ENCODE measurements at places on chromosomes 7 and 10.

DNA sequence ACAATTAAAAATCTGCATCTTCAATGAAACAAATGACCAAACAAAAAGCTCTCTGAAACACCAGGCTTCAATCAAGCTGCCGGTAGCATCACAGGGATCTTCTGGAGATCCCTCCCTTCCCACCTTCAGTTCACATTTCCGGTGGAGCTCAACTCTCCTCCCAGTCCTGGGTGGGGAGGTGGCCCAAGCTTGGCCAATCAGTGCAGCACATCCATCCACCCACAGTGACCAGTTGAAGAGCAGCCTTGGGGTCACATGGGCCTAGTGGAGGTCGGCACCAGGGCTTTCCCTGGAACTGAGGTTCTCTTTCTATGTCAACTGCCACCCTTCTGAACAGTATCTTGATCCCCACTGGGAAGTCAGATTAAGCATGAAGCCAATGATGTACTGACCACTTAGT lies 620.1 kb upstream of the MGMT start:
- no peak for DNase-seq

GRCh38 chr7:19090526-19090925 lies 26.9 kb downstream of the TWIST1 start:
- DNase-seq: no peak

GRCh38 chr7:140702774-140703173 lies 6.3 kb downstream of the NDUFB2 start:
- DNase-seq: no peak

DNA sequence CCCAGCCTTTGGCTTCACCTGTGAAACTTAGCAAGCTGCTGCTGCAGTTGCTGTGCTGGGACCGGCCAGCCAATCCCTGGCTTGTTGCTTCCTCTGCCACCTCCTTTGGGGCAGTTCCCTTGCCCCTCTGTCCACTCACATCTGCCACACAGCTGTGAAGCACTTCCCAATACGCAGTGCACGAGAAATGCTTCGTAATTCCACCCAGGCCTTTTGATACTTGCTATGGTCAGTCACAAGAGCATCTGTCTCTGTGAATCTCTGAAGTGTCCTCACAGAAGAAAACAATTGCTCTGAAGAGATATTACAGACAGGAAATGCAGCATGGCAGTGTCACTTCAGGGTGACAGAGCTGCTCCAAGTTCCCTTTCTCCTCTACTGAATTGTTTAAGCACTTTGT lies 208.5 kb downstream of the PTEN start:
- no peak for DNase-seq

DNA sequence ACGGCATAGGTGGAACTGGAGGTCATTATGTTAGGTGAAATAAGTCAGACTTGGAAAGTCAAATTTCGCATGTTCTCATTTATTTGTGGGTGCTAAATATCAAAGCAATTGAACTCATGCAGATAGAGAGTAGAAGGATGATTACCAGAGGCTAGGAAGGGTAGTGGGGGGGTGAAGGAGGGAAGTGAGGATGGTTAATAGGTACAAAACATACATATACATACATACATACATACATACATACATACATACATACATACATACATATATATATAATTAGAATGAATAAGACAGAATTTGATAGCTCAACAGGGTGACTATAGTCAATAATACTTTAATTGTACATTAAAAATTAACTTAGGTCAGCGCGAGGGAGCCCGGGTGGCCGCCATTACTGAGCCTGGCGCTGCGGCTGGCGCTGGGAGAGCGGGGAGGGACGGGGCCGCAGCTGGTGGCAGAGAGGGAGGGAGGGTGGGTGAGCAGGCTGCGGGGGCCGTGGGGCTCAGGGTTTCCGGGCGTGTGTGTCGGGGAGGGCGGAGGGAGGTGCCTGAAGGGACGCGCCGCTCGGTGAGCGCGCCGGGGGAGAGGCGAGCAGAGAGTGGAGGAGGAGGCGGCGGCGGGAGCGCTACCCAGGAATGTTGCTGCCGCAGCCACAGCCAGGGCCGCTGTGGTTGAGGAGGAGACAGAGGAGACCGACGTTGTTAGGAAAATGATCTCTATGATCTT lies 85.8 kb upstream of the EGFR start:
- DNase-seq: no peak

DNA sequence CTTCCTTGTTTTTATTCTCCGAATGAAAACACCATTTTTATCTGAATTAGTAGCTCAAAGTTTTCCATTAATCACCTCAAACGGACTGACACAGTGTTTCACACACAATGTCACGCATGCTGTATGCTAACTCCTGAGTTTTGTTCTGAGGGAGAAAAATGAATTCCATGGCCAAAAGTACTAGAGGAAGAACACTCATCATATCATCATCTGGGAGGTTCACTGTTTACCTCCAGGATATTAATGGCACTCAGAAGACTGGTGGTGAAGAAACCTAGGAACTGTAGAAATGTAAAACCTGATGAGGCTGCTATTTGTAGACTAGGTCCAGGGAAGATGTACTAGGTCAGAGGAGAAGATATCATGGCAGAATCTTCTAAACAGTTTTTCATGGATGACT lies 395.6 kb upstream of the ETV1 start:
- DNase-seq: no peak

GRCh38 chr7:29564496-29565223 lies 1.0 kb downstream of the PRR15 start:
- peak; percentile 24 for DNase-seq

DNA sequence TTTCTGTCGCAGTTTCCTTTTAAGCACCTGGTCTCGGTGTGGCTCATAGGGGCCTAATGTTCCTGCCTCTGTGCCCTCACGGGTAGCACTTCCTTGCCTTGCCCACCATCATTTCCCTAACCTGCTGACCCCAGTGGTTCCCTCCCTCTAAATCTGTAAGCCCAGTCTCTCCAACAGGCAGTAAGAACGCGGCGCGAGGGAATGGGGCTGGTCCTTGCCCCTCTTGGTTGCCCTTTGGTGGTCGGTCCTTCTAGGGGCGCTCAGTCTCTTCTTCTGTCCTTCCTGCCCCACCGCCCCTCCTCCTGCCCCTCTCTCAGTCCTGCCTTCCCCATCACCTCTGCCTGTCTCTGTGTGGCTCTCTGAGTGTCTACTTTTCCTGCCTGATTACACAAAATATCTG lies 21.2 kb downstream of the EMX2 start:
- no peak for DNase-seq

GRCh38 chr7:129189661-129190310 lies 1.4 kb downstream of the SMO start:
- no peak for DNase-seq

DNA sequence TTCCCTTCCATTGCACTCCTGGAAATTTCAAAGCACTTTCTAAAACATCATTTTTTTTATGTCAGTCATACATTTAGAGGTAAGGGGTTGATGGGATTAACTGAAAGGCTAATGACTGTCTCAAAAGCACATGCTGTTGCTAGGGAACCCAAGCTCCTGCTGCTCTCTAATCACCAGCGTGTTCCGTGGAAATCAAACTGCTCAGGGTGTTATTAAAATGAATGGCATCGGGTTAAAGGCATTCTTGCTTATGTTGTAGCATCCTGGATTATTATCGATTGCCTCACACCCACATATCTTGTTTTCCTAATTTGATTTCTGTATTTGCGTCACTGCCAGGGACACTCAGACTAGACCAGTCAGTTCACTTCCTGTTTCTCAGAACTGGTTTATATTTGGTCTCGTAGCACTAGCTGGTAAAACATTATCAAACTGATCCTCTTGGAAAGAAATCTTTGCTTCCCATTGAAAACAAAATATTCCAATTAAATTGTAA lies 216.5 kb upstream of the MKLN1 start:
- peak; percentile 11 for DNase-seq

GRCh38 chr7:123633553-123633952 lies 22.1 kb upstream of the LMOD2 start:
- DNase-seq: no peak

GRCh38 chr7:11369696-11370095 lies 396.0 kb downstream of the PHF14 start:
- no peak for DNase-seq

DNA sequence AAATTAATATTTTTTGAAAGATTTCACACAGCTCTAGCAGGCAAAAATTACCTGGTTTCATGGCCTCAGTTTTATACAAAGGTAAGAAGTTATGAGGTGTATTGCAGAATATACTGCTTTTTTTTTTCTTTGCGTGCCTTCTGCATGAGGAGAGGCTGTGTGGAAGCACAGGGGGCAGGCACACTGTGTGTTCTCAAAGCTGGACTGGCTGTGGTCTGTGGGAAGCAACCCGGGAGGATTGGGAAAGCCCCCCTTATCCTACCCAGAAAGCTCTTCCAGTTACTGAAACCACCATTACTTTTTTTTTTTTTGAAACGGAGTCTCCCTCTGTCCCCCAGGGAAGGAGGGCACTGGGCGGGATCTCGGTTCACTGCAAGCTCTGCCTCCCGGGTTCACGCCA lies 25.0 kb downstream of the ADARB2 start:
- DNase-seq: no peak

- DNase-seq: no peak
Measured at GRCh38 chr7:157908006-157908782, 571.4 kb downstream of the DNAJB6 start.

DNA sequence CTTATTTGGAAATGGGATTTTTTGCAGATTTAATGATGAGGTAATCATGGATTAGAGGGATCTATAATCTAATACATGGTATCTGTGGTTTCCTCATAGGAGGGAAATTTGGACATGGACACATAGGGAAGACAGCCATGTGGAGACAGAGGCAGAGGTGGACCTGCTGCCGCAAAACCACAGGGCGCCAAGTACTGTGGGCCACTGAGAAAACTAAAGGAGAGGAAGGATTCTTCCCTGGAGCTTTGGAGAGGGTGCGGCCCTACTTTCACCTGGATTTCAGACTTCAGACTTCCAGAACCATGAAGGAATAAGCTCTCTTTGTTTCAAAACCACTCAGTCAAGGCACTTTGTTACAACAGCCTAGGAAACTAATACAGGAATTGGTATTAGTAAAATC lies 149.4 kb upstream of the AKR1E2 start:
- DNase-seq: no peak

- peak; percentile 44 for DNase-seq
Measured at GRCh38 chr7:68176974-68177373, 1180.3 kb downstream of the TYW1 start.

DNA sequence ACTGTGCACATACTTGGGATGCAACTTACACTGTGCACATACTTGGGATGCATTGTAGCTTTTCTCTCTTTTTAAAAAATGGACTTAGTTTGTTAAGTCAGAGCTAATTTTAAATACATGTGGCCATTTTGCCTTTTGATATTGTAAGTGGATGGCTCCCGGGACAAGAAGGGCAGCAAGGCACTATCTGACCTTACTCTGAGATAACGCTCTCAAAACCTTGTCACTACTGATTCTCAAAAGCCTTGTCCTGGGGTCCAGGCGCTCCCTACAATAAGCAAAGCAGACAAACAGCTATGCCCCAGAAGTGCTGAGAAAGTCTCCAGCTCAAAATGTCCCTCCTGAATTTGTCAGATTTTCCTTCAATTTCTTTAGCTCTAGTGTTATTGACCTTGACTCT lies 66.9 kb upstream of the CACNB2 start:
- no peak for DNase-seq

DNA sequence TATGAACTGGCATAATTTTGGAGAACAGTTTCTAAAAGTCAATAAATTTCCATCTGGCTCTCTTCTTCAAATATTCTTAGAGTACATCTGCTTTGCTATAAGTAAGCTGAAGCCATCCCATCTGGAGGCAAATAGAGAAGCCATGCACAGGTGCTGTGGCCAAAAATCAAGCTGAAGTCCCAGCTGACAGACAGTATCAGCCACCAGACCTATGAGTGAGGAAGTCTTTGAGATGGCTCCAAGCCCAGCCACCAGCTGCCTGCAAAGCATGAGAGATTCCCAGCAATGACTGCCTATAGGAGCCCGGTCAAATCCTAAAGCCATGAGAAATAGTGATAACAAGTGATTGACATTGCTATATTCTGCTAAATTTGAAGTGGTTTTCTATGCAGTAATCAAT lies 21.7 kb upstream of the PRSS58 start:
- DNase-seq: no peak

DNA sequence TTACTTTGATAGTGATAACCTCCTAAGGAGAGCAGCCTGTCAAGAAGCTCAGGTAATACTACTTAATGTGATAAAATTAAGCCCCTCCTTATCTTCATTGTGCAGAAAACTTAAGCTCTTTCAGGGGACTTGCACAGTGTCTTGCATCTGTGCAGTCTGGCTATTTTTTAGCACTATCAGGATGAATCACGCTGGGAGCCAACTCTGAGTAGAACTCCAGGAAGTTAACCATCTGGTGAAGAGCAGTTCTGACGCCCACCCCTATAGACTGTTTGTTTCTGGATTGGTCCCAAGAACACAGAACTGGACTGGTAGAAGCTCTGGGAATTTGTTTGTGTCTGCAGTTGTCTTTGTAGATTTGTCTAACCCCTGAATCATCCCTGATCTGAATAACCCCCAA lies 41.9 kb downstream of the AGK start:
- DNase-seq: peak; percentile 14

DNA sequence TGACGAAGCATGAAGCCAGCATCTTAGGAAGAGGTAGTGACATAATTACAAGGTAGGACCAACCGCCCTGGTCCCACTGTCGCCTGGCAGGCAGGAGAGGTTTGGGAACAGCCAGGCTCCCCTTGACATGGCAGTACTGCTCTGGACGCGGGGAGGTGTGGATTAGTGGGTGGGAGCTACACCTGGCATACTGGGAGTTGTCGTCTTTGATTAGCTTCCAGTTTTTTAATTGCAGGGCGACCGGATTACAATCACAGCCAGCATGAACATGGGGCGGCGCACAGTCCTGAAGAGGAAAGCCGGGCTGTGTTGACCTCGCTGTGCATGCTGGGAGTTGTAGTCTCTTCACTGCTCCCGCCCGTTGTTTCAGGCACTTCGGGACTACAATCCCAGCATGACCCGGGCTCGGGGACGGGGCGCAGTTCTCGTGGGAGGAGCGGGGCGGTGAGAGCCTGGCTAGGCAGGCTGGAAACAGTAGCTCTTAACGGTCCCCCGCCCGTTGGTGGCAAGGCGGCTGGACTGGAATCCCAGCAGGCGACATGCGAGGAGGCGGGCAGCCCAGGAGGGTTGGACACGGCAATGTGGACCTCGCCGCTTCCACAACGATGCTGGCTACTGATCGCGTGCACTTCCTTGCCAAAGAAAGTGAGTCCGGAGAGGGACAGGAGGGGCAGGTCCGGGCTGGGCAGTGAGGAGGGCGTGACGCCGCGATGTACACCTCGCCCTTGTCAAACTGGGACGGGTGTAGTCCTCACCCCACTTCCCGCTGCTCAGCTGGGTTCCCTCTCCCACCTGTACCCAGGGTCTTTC lies 98.0 kb upstream of the ZNF722 start:
- DNase-seq: no peak

GRCh38 chr10:3179174-3179573 lies 6.6 kb upstream of the PITRM1 start:
- DNase-seq: no peak

DNA sequence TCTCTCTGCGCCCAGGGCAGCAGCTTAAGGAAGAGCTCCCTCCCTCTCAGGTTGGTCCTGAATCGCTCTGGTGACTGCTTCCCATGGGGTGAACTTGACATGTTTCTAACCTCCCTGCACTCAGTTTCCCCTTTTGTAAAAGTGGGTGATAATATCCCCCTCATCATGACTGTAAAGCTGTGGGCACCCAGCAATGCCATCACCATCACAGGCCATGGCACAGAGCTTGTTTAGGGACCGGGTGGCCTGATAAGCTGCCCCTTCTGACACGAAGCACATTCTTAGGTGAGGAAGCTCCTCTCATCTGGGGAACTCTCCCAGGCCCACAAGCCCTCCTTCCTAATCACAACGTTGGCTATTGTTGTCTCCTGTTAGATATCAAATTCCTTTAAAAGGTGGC lies 972.8 kb upstream of the ZNF722 start:
- no peak for DNase-seq

- no peak for DNase-seq
Measured at GRCh38 chr7:159027056-159027788, 117.4 kb downstream of the VIPR2 start.

GRCh38 chr7:4556868-4557793 lies 125.0 kb upstream of the FOXK1 start:
- no peak for DNase-seq
